ENCODE measurements at places on chromosomes 4 and X.

GRCh38 chr4:159145318-159145991 lies 42.6 kb downstream of the RAPGEF2 start:
- no peak for DNase-seq

- DNase-seq: no peak
Measured at GRCh38 chr4:125789023-125789422, 474.3 kb downstream of the FAT4 start.

GRCh38 chr4:182752158-182752910 lies 164.9 kb downstream of the DCTD start:
- no peak for DNase-seq

DNA sequence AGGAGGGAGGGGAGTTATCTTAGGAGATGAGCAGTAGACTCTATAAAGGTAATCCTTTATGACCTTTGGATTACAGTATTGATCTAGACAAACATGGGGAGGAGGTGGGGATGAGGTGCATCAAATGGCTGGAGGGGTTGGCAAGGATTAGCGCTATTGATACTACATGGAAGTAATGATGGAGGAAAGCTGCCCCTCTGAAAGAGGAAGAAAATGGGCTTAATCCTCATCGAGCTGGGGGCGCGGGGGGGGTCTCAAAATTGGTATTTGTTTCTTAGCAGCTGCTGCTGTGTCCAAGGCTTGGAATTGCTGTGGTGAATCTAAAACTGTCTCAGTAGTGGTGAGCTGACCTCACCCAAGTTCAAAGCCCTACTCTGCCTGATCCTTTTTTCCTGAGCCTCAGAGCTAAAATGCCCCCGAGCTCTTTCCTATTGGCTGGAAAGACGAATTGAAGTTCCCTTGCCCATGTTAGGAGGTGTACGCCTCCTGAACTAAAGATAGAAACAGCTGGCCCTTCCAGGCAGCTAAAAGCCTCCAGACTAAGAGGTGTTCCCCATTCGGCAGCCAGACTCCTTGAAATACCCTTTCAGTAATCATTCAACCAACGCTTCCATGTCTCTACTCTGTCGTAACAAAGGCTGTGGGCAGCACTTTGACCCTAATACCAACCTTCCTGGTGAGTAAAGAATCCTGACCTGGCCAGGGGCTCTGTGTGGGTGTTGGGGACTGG lies at the start of gene ITGB1BP2:
Gene ITGB1BP2 (plus strand): TSS at position 556 of the 730 bp plus-strand sequence. CDS start 57 bp downstream, at position 613.
- no peak for DNase-seq

DNA sequence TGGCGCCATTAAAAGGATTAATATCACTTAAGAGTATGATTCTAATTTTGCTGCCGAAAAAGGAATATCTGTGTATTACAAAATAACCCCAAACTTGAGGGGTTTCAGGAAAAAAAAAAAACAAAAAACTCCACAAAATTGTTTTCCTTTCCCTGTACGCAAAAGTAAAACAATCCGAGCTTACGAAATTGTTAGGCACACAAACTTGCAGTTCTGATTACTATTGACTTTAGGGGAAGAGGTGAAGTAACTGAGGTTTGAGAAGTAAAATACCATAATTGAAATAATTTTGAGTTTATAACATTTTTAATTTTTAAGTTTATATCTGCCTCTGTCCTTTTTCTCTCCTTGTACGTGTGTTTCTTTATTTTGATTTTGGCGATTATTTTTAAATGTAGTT lies 64.8 kb downstream of the USP9X start:
- no peak for DNase-seq

- DNase-seq: no peak
Measured at GRCh38 chr4:14700083-14700482, 302.2 kb upstream of the CPEB2 start.

DNA sequence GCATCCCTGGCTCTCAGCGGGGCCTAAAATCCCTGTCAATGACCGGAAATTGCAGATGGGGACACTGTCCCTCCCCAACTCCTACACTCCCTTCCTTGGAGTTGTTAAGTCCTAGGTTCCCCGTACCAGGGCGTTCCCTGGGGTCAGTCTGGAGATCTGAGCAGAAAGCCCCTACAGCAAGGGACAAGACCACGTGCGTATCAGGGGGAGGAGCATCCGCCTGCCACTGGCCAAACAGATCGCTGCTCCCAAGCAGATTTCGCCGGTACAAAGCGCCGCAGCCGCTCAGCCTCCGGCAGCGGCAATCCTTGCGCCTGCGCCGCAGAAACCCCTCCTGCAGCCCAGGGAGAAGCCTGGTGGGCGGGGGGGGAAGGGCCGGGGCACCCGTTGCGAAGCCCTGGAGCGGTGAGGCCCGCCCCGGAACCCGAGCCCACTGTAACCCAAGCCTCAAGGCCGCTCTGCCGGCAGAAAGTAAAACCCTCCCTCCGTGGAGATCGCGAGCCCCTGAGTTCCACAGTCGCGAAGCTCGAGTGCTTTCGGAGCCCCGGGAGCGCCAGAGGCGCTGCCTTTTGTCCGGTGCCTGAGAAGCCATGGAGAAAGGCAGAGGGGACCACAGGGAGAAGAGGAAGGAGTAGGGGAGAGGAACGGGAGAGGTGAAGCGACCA lies 2.7 kb downstream of the CRMP1 start:
- DNase-seq: no peak

GRCh38 chr4:117327491-117327890 lies 242.1 kb upstream of the TRAM1L1 start:
- DNase-seq: no peak

GRCh38 chr4:169724260-169724659 lies 33.5 kb downstream of the HPF1 start:
- no peak for DNase-seq

DNA sequence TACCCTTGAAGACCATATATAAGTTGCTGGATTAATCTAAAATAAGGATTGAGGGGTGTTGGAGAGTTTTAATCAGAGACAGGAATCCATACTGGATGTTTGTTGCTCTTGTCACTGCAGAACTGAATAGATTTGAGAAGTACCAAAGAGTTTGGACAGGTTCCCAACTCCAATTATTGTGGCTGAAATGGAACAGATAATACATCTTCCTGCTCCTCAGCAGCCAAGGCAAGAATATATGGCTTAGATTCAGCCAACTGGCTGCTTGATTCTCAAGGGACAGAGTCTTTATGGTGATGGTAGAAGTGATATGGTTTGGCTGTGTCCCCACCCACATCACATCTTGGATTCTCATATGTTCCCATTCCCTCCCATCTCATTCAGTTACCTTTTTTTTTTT lies 97.0 kb upstream of the PDHA2 start:
- no peak for DNase-seq

- DNase-seq: no peak
Measured at GRCh38 chr4:81595798-81596610, 124.3 kb upstream of the RASGEF1B start.

GRCh38 chr4:158913766-158914165 lies 144.9 kb downstream of the FNIP2 start:
- DNase-seq: no peak

GRCh38 chr4:177302371-177303100 lies 7.1 kb upstream of the NEIL3 start:
- no peak for DNase-seq

DNA sequence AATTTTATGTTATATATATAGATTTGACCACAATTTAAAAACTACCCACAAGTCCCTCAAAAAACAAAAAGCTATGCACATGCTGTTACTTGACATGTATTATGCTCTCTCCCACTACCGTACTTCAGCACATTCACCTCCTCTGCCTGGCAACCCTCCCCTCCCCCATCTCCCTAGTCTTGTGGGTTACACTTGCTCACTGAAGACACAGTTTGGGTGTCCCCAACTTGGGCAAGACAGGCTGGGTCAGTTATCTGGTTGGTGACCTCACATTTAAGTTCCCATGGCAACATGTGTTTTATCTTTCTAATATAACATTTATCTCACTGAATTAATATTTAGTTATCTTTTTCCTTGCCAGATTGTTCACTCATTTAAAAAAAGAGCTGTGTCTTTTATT lies 32.7 kb downstream of the SEC24D start:
- DNase-seq: no peak

DNA sequence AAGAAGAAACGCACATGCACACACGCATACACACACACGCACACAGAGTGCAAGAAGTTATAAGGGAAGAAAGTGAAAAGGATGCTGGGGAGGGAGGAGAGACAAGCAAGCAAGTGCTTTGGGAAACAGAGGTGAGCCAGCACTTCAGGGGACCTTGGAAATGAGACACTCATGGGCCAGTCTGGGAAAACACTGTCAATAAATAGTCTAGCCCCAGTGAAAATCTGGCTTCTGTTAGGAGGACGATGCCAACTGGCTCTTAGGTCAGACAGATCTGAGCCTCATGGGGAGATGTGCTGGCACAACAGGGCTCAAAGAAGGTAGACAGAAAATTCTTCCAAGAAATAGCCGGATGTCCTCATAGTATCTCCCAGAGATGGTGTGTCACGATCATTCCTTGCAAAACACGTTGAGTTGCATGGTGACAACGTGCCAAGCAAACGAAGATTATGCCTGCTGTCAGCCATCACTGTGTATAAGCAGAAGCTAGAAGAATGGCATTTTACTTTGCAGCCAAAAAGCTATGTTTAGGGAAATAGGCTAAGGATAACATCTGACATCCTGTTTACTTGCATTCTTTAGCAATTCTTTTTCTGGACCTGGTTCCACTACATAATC lies 557 bp upstream of the ARHGEF6 start:
- DNase-seq: no peak

DNA sequence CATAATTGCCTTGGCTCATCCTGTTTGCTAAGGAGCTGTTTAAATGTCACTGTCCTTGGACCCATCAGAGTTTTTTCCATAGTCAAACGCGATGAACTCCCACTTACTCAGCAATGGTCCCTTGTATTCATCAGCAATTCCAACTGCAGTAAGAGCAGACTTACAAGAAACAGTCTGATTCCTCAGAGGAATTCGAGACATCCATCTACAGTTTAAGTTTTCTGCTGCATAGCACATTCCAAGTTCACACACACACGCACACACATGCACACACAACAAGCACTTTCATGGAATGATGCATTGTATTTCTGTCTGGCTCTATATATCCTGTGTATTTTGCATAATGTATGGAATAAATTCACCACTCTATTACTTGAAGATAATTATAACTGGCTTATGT lies 32.7 kb upstream of the TMEM150C start:
- no peak for DNase-seq

GRCh38 chr4:139017861-139018260 lies 2.3 kb downstream of the NOCT start:
- no peak for DNase-seq

DNA sequence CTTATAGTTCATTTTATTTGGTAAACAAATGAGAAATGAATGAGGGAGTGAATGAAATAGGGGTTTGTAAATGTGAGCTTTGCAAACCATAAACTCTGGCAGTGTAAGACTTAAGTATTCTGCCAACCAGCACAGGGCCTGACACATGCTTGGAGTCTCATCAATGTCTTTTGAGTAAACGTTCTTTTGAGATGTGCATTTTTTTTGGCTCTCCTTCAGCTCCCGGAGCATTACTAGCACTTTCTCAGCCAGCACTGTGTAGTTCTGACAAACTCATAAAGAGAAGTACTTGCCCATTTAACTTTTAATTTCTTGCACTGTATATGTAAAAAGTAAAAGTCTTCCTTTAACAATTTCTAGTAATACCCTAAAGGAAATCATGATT lies 245.3 kb downstream of the HS3ST1 start:
- DNase-seq: no peak

- DNase-seq: no peak
Measured at GRCh38 chr4:146333895-146334262, 119.5 kb downstream of the REELD1 start.

GRCh38 chrX:70042399-70043371 lies 7.1 kb downstream of the AWAT2 start:
- no peak for DNase-seq

DNA sequence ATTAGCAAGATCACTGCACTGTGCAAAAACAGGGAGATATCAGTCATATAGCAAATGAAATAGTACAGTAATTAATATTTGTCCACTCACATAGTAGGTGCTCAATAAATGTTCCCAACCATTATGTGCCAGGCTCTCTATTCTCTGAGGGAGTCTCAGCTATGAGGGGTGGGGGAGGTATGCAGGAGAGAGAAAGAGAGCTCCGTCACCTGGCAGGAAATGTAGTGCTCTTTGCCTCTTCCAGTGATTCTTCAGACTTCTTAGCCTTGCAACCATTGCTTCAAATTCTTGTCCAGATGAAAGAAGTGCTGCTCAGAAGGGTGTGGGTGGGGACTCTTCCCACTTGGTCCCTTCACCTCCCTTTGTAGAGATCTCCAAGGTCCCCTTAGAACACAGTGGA lies 84.5 kb upstream of the SPRY1 start:
- DNase-seq: no peak

Measured in RWPE1 (cell line).